GM13976 (cell line): ENCODE measurements at places on chromosomes 1 and 21.
A peak's percentile ranks its signal among the peaks of the same experiment; 100 is the strongest.

- DNase-seq, result no peak
Measured at GRCh38 chr1:10451287-10451686, 1.5 kb downstream of the CORT start.

- DNase-seq, result no peak
Measured at GRCh38 chr1:83959824-83960498, 39.0 kb downstream of the TTLL7 start.

GRCh38 chr21:43312751-43313169, 114.2 kb downstream of the SIK1 start:
- peak; percentile 65 for DNase-seq

DNA sequence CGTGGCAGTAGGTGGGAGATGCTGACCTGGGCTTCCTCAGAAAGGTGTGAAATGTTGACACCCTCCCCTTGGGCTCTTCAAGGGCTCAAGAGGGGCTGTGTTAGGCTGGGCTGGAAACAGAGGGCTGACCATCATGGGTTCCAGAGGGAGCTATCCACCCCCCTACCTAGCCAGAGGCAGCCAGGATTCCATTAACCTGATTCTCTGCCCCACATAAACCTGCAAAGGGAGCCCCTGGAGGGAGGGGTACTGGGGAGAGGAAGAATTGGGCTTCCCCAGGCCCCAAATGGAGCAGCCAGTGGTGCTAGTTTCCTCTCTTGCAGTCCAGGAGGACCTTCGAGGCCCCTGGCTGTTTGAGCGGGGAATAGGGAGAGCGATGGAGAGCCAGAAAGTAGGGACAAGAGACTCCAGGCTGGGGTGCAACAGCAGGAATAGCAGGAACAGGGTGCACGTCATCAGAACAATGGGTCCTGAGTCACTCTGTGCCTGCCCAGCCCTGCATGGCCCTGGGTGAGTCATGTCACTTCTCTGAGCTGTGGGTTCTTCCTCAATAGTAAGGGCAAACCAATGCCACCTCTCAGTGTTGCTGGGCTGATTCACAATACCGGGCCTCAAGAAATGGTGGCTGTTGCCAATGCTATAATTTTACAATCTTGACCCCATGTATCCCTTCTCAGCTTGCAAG, 121.2 kb downstream of the EPHB2 start:
- no peak for DNase-seq
